Endothelial cell (in vitro differentiated cells): ENCODE measurements at places on chromosomes 3 and 15.

- DNase-seq, result no peak
These were observed 2.1 kb upstream of the ISY1 start for GRCh38 chr3:129162729-129163579.

DNA sequence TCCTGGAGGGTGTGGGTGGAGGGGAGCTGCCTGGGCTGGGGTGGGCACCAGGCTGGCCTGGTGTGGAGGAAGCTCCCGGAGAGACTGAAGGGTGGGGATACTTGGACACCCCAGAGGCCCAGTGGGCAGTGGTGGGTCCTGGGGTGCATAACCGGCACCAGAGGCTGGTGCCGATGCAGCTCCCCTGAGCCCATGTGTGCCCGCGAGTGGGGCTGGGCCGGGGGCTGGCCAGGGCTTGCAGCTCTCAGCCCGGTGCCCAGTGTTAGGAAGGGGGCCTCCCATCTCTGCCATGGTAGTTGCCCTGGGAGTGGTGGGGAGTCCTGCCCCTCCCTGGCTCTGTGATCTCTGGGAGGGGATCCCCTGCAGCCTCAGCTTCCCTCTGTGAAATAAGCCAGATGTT, 9.3 kb downstream of the PLXNA1 start:
- DNase-seq, result no peak

DNA sequence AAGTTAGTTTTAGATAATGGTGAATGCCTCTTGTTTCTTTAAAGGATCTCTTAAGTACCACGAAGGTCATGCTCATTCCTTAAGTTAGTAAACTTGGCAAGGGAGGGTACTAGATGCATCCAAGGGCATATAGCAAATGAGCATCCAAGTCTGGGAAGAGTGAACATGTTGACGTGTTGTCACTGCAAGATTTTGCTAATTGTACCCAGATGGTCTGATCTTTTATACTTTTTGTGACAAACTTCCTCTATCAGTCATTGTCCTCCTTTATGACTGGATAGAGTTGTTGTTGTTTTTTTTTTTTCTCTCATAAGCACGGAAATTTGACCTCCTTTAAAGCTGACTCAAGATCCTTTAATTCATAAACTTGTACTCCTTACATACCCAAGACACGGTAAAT, 121.3 kb downstream of the CHST2 start:
- DNase-seq, result no peak

- DNase-seq, result no peak
These were observed 2.2 kb upstream of the SLC12A8 start for GRCh38 chr3:125214738-125215137.
